CMK (cell line): ENCODE measurements at places on chromosomes 2 and 18.

DNA sequence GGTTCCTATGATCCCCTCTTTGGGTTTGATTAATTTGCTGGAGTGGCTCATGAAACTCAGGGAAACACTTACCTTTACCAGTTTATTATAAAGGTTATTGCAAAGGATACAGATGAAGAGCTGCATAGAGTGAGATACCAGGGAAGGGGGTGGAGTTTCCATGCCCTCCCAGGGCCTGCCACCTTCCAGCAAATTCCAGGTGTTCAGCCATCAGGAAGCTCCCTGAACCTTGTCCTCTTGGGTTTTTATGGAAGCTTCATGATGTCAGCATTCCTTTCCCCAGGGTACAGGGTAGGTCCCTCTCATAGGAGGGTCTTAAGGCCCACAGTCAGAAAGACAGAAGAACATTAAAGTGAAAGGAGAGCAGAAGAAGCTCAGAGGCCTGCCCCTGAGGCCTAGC lies 123.9 kb upstream of the DCC start:
- no peak for DNase-seq

DNA sequence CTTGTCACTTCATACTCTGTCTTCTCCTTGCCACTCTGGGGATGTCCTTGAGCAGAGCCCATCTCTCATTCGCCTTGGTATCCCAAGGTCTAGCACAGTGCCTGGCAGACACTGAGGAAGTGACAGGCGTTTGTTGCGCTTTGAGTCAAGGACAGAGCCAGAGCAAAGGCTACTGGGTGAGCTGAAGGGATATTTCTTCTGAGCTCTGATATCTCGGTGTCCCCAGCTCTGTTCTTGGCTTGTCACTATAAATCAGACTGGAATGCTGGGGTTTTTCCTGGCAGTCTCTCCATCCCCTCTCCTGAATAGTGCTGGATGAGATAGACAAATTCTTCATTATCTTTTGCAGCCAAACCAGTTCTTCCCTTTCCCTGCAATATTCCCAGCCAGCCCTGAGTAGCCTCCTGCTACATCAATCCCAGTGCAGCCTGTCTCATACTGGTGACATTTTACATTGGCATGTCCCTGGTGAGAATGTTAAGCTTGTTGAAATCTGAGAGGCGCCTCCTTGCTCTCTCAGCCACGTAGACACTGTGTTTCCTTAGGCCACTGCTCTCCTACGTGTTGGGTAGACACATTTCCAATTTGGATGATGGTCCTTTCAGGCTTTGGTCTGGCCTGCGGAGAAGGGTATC lies 61.7 kb downstream of the CTIF start:
- DNase-seq: no peak

DNA sequence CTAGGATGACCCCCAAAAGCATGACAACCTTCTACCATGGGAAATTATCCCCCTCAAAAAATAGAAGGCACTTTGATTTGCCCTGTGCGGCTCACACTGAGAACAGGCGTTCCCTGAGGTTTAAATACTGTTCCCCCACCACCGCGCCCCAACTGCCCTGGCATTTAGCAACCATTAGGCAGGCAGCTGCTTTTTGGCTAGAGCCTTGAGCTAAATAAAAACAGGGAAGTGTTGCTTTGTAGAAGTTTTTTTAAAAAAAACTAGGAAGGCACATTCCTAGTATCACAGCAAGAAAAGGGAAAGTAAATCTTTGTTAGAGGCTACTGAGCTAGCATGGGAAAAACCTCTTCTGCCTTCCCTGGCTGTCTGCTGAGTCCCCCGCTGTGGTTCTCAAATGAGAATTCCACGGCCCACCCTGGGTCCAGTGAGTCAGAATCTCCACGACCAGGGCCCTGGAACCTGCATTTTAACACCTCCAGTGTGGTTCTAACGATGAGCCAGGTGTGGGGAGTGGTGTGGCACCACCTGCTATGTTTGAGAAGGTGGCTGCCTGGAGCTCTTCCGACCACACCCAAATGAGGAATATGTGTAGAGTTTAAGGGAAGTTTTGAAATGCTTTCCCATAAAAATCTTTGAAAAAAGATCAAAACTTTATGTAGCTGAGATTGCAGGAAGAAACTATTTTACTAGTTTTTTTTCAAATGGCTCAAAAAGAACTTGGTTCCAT lies 66.4 kb downstream of the VIT start:
- DNase-seq: no peak

- DNase-seq: no peak
Observed at GRCh38 chr18:5890331-5891183, 4.8 kb downstream of the TMEM200C start.

DNA sequence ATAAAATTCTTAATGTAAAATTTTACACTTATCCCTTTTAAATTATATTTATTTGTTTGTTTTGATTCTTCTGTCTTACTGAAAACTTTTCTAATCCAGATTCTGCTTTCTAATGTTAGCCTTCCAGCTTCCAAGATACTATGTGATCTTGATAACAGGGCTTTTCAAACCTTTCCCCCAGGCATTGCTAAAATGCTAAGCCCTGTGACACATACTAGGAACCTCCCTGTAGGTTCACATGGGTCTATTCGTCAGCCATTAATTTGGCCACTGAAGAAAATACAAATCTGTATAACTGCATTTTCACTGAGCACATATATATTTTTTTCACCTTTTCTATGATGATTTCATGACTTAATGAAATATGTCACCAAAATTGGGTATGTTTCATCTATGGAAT lies 92.8 kb upstream of the MAP4K3 start:
- no peak for DNase-seq

DNA sequence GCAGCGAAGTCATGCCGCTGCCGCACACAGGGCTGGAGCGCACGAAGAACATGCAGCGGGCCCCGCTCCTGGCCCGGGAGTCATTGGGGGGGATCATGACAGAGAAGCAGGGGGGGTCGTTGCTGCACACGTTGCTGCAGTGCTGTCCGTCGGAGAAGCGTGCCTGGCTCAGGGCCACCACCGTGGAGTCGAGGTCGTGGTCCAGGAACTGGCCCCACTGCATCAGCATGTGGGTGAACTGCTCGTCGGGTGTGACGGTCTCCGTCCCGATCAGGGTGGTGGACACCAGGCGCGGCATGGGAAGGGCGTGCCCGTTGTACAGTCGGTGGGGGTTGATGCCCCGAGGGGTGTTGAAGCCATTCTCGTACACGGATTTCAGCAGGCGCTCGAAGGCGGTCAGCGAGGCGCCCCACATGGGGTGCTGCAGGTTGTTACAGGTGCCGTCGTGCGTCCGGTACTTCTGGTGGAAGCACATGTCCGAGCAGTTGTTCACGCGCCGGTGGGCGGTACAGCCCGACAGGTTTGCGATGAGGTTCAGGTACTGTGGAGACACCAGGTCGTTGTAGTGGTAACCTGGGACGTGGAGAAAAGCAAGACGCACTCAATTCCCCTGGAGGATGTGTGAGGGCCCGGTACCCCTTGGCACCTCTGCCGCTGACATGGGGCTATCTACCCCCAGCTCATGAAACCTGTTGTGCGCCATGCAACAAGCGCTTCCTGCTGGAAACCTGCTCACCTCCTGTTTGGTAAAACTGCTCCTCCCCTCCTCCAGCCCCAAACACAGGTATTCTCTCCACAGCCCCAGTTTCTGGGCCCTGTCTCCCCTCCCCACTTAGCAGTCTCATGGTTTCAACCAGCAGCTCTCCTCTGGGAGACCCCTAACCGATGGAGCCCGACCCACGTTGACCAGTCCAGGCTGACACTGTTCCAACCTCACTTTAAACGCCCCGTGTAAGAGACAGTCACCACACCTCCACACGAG lies 94.9 kb downstream of the PXDN start:
- no peak for DNase-seq

GRCh38 chr2:152410165-152410597 lies 75.2 kb downstream of the FMNL2 start:
- no peak for DNase-seq

- peak; percentile 88 for DNase-seq
Observed at GRCh38 chr18:47999801-48000248, 69.4 kb upstream of the SMAD2 start.

DNA sequence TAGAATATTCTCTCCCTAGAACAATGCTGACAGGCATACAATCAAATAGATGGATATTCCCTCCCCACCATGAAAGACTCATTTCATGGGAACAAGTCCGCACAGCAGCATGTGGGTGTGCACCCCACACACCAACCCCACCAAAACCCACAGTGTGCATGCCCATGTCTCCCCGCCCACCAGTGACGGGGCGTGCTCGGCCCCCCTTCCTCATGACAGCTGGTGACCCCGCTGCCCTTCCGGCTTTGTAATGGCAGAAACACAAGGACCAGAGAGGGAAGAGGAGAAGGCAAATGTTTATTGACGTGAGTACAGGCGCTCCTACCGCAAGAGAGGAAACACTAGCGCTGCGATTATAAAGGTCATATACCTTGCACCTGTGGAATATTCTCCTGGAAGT lies 30.8 kb upstream of the ODC1 start:
- no peak for DNase-seq

- no peak for DNase-seq
Observed at GRCh38 chr18:58183226-58183625, 139.2 kb downstream of the NEDD4L start.

DNA sequence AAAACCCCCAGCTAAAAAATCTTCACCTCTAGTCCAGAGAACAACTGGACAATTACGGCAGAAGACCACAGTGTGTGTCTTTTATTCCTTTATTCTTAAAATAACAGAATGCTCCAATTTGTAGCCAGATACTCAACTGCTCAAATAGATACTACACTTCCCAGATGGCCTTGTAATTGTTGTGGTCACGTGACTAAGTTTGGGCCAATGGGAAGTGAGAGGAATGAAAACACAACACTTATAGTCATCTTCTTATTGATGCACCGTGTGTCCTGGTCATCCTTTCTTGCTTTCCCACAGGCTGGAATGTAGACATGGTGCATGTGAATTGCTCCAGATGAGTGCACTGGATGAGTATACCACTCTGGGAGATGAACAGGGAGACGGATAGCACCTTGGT lies 145.1 kb downstream of the CDC42EP3 start:
- DNase-seq: peak; percentile 22

GRCh38 chr18:6610466-6610865 lies 119.0 kb upstream of the ARHGAP28 start:
- DNase-seq: no peak

DNA sequence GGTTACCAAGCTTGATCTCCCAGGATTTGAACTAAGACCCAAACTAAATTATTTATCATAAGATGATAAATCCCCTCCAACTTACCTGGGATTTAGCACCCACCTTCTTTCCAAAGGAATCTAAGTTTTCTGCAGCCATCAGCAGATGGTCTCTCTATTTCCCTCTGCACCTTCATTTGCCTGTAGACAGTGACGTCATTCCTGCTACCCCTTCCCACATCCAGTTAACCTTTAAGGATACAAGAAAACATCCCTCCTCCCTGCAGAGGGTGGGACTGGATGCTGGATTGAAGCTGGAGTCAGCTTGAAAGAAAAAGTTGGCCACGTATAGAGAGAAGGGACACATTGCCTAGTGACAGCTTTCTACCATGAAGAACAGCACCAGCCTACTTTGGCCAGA lies 3.7 kb upstream of the DNER start:
- no peak for DNase-seq

DNA sequence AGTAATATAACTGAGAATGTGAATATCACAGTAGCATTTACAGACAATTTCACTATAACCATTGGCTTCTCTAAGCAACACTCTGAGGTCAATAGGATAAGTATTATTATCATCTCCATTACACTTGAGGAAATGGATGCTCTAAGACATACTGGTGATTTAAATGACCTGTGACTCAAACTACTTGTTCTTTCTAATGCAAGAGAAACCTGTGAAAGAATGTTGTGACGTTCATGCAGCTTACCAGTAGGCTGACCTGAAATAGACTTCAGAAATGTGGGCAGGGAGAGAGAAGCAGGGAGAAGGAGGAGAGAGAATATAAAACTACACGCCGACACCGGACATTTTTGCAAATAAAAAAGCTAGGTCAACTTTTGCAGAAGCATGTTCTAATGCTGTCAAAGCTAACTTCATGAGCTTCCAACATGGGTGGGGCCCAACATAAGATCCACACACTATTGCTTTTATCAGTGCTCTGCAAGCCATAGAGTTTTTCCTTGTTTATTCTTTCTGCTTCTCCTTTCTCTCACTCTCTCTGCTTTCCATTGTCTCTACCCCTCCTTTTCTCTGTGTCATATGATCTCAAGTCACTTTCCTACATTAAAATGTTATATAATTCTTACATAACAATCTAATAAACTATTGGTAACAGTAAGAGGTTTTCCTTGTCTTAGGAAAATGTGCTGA lies 217.6 kb upstream of the FN1 start:
- DNase-seq: no peak

- DNase-seq: no peak
Observed at GRCh38 chr2:60350791-60351190, 202.7 kb downstream of the BCL11A start.

- no peak for DNase-seq
Observed at GRCh38 chr2:234102112-234102511, 51.6 kb downstream of the SPP2 start.

DNA sequence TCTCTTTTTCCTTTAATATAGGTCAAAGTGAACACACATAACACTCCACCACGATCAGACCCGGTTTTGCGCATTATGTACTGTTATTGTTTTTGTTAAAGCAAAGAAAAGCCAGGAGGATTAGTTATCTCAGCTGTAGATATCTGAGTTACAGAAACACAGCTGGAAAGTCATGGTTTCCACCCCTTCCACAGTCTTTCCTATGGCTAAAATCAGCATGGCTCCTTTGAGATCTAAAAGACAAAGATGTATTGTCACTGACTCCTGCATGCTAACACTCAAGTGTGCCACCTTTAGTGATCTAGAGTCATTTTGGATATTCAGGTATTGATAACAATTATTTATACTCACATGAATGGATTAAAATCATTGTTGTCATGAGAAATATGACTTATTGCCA lies 260.0 kb downstream of the FIGN start:
- no peak for DNase-seq

GRCh38 chr2:105487142-105488069 lies 88.6 kb upstream of the FHL2 start:
- no peak for DNase-seq

DNA sequence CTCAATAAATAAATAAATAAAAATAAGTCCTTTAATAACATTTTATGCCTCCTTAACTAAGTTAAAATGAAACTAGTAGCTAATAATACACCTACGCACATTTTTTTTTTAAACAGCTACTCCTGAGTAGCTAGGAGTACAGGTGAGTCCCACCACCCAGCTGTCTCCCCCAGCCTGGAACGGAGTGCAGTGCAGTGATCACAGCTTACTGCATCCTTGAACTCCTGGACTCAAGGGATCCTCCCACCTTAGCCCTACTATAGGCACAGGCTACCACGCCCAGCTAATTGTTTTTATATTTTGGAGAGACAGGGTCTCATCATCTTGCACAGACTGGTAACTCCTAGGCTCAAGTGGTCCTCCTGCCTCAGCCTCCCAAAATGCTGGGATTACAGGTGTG lies 28.4 kb downstream of the YWHAQ start:
- DNase-seq: no peak

GRCh38 chr2:165872101-165872791 lies 78.2 kb upstream of the GALNT3 start:
- no peak for DNase-seq

DNA sequence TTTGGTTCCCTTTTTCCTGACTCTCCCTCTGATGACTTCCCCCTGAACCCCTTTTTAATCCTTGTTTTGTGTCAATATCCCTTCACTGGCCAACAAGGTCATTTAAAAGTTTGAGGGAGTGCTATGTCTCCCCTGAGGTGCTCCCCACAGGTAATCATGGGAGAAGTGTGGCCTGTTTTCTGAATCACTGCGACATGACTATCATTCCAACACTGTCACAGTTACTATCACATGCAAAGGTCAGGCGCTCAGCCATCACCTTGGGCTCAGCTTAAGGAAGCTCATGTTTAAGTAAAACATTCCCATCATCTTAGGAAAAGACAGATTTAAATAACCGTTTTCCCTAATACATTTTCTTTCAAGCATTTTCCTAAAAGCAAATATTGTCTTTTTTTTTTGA lies 20.9 kb upstream of the ACAA2 start:
- no peak for DNase-seq
